Psoas muscle (tissue), 8 donors: ENCODE measurements at places on chromosomes 11 and 22.

DNA sequence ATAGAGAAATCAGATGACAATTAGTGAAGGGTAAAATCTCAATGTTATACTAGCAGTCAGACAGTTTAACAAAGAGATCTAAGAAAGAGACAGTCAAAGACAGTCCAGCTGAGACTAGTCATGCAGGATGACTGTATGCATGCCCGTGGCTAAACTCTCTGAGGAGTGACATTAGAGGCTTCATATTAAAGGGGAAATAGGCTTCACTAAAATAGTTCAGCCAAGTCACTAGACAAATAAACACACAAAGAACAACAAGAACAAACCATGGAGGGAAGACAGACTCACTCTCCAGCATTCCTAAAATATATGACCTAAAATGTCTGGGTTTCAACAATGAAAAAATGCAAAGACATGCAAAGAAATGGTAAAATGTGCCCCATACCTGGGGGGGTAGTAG is 18.6 kb upstream of the APLNR start:
- DNase-seq = no peak

DNA sequence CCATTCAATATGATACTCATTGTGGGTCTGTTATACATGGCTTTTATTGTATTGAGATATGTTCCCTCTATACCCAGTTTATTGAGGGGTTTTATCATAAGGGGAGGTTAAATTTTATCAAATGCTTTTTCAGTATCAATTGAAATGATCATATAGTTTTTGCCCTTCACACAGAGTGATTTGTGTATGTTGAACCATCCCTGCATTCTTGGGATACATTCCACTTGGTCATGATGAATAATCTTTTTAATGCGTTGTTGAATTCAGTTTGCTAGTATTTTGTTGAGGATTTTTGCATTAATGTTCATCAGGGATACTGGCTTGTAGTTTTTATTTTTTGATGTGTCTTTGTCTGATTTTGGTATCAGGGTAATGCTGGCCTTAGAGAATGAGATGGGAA is 98.0 kb downstream of the ATG16L2 start:
- DNase-seq = no peak

- DNase-seq = peak; percentile 70
These were observed 9.1 kb downstream of the CTSF start for GRCh38 chr11:66559142-66559865.

GRCh38 chr11:64728757-64729365 is 5.9 kb upstream of the NRXN2 start:
- DNase-seq = no peak

DNA sequence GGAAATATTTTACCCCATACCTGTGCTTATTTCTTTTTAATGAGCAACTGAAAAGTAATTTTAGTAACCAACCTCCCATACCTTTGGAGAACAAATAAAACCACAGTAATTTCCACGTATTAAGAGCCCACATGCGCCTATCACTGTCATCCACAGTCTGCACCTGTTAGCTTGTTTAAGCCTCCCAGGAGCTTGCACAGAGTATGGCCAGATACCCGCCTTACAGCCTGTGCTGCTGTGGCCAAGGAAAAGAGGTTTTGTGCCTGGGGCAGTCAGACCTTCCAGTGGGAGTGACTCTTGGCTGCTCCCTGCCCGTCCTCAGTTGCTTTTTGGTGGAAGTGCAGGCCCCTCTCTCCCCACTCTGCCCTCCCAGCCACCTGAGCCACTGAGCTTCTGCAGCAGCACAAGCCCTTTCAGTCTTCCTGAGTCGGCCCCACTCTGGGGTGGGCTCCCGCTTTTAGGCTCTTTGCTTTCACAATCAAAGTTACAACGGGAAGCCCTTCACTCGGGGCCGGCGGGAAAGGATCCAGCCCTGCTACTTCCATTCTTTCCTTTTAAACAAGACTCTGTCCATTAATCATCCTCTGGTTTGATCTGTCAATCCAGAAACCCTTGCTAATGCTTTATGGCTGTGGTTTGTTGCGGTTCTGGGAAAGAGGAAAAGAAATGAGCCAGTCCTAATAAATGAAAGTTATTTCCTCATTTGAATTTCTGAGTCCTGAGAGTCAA is 308.8 kb downstream of the TBC1D22A start:
- no peak for DNase-seq

DNA sequence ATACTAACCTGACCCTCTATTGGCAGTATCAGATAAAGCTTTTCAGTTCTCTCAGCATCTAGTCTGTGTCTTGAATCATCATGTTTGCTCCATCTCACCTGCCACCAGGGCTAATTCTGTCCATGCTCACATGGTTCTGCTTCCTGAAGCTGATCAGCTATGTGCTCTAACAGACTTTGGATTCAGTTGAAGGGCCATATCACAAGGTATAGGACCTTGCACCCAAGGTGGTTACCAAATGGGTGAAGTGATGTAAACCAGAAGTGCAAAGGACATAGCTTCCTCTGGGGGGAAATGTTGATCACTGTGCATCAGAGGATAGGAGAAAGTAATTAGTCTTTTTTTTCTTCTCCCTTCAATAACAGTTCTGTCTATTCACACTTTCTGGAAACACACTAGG is 417.0 kb upstream of the ANO5 start:
- DNase-seq = no peak

- DNase-seq = no peak
These were observed 1098.0 kb downstream of the BRD1 start for GRCh38 chr22:48729499-48730171.

DNA sequence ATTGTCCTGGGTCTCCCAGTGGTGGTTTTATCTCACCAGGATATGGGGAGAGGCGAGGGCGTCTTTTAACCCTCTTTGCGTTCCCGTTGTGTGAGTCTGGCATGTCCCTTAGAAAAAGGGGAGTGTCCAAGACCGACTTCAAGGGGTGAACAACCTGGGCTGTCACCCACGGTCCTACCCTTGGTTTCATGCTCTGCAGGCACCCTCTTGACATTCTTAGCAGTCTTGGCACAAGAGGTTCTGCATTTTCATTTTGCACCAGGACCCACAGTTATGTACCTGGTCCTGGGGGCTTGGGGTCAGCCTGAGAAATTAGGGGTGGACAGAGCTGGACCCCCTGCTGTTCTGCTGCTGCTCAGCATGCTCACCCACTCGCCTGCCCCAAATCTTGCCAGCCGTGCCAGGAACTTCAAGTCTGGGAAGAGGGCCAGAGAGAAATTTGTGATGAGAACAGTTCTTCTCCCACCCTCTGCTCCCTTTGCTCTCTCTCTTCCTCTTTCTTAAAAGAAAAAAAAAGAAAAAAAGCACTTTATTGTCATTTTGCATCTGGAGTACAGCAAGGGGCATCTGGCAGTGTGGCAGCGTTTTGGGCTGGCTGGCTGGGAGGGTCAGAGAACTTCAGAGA is 471.2 kb downstream of the MIAT start:
- no peak for DNase-seq

DNA sequence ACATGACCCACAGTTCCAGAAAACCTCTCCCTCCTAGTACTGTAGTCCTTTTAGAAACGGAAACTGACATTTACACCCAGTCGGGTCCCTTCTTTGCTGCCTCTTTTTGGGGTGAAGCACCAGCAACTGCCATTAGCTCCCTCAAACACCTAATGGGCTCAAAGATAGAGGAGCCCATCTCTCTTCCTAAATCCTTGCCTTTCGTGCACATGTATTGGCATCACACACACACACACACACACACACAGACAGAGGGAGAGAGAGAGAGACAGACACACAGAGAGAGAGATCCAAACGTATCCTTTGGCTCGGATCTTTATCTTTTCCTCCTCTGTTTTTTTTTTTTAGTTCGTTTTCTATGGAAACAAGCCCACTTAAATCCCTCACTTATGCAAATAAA is 716 bp downstream of the GRM5 start:
- no peak for DNase-seq

DNA sequence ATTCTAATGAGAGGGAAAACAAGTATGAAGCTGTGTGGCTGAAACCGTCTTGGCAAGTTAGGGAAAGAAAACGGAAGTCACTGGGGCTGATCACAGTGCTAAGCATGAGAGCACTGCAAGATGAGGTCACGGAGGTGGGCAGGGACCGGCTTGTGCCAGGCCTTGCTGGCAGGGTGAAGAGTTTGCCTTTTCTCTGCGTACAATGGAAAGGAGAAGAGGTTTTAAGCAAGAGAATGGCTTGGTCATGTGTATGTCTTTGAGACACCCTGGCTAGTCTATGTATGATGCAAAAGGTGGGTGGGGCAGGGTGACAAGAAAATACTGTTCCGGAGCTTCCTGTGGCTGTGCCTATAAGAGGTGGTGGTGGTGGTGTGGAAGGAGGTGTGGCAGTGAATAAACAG is 567.9 kb downstream of the NTM start:
- DNase-seq = no peak

DNA sequence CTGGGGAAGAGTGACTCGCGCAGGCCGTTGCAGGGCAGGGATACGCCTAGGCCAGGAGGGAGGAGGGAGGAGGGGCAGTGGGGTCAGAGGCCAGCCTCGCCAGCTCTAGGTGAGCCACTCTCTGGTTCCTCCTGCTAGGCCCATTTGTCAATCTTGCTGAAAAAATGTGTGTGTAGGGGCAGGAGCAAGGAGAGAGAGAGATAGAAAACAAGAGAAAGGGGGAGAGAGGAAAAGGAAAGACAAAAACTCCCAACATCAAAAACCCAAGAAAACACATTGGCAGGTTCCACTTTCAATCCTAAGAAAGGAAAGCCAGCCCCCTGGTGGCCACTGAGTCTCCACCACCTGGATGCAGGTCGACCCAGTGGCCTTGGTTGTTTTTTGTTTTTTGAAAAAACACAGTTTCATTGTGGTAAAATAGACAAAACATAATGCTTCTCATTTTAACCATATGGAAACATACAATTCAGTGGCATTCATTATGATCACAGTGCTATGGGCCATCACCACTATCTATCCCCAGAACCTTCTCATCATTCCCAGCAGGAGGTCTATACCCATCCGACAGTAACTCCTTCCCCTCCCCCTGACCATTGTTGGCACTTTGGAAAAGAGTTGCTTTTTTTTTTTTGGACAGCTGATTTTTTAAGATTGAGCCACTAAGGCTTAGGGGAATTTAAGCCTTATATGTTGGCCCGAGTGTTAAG is 10.9 kb downstream of the OMP start:
- DNase-seq = peak; percentile 26

- no peak for DNase-seq
These were observed 5.5 kb downstream of the PHLDA2 start for GRCh38 chr11:2923446-2924375.

GRCh38 chr11:6604081-6604626 is 580 bp downstream of the ILK start:
- DNase-seq = peak; percentile 65

DNA sequence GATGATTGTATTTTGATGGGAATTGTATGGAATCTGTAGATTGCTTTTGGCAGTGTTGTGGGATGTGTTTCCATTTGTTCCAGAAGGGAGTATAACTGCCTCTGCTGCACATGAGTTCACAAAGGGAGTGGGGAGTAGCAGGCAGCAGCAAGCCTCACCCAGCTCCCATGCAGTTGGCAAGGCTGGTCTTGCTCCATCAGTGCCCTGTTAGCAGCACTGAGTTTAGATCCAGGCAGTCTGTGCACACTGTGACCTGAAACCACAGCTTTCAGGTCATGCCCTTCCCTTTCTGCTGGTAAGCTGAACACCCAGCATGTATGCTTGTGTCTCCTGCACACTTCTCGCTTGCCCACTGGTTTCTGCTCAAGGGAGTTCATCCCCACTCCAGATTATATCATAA is 3.7 kb upstream of the NUCB2 start:
- DNase-seq = no peak

- peak; percentile 44 for DNase-seq
These were observed 52.3 kb downstream of the SGSM3 start for GRCh38 chr22:40422558-40423309.

DNA sequence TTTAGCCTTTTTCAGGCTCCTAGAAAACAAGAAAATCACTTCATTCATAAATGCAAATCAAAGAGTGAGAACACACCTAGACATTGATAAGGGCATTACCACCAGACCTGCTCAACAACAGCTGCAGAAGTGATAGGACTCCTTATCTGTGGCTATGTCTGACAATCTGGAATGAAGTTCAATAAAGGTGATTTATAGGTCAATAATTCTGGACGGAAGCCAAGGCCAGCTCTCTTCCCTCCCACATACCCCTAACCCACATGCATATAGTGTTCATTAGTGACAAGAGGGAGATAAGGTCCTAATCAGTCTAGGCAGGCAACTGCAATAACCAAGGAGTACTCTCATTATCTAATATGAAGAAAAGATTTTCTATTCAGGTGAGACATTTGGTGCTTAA is 111.3 kb downstream of the ETS1 start:
- no peak for DNase-seq
